Neural progenitor cell (in vitro differentiated cells): ENCODE measurements at places on chromosomes 4 and X. TPM values are rescaled to one million over a fixed set of nuclear protein-coding genes. Genes with fewer than 3 reads are reported as not detected.
A peak's percentile ranks its signal among the peaks of the same experiment; 100 is the strongest.

- no peak for DNase-seq
- peaks cover 9% of the 10 kb centered on the region for H3K4me1 ChIP-seq
- no peaks in the 10 kb centered on the region for H3K27me3 ChIP-seq
- no peaks in the 10 kb centered on the region for H3K36me3 ChIP-seq
Observed at GRCh38 chrX:132909643-132910042, 48.8 kb downstream of the HS6ST2 start.

DNA sequence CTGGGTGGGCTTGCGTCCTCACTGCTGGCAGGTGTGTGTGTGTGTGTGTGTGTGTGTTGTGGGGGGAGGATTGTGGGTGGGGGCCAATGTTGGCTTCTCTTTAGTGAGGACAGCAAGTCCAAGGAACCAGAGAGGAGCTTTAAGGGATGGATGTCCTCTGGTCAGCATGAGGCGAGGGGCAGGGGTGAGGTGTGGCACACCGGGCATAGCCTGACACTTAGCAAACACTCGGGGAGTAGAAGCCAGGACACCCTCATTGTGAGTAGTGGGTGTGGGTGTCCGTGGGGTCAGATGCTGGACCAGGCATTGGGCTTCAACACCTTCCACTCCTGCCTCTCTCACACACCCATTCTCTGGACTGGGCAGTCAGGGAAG is 2.8 kb downstream of the SORCS2 start:
- H3K4me1 ChIP-seq = peaks cover 31% of the 10 kb centered on the region
- DNase-seq = no peak
- no peak overlapping the region for H3K27ac ChIP-seq
- H3K4me3 ChIP-seq = no peak overlapping the region
- H3K27me3 ChIP-seq = peaks cover 39% of the 10 kb centered on the region

DNA sequence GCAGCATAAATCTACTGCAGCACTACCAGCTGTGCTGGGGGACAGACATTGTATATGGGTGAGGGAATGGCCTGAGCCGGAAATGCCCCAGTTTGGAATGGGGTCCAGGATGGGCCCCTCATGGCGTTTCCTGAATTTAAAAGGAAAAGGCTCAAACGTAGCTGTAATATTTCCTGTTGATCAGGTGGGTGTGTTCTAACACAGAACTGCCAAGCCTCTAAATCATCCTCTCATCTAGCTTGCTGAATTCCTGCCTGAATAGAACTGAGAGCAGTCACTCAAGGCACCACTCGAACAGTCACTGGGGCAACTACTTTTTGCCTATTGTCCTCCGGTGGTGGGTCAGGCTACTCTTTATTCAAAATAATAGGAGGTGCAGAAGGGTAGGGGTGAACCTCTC is 28.7 kb downstream of the ADH6 start:
- H3K36me3 ChIP-seq = no peaks in the 10 kb centered on the region
- no peaks in the 10 kb centered on the region for H3K4me1 ChIP-seq
- no peak overlapping the region for H3K27ac ChIP-seq
- H3K4me3 ChIP-seq = no peak overlapping the region
- H3K27me3 ChIP-seq = no peaks in the 10 kb centered on the region

DNA sequence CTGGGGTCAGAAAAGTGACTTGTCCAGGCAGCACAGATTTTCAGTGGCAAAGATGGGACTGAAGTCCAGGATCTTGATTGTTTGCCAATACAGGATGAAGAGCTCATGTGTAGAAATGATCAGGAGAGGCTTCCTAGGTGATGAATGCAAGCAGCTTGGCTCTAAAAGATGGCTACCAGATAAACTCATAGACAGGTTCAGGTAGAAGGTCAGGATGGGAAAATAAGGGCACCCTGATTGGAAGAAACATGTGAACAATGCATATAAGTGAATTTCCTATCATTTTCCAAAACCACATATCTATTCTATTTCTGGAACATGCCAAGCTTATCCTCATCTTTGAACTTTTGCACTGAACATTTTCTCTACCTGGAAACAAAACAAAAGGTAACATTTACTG is 87.7 kb downstream of the FAM13A start:
- no peak overlapping the region for H3K27ac ChIP-seq
- no peak for DNase-seq
- no peaks in the 10 kb centered on the region for H3K27me3 ChIP-seq
- H3K4me1 ChIP-seq = no peaks in the 10 kb centered on the region
- no peaks in the 10 kb centered on the region for H3K36me3 ChIP-seq

DNA sequence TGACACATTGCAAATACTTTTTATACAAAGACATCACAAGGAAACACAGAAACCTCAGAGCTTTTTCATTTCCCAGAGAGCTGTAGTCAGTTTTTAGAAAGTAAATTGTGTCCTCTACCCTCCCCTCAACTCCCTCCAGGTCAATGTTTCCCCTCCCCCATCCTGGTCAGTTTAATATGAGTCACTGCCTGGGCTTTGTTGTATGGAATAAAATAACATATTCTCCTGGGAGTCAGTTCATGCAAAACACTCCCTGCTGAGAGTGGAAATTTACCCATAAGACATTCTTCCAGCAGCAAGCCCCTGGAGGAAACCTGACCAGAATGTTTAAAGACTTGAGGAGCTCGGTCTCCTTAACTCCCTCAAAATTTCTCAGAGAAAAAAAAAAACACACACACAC is 270.1 kb upstream of the LDB2 start:
- no peaks in the 10 kb centered on the region for H3K4me1 ChIP-seq
- H3K27ac ChIP-seq = no peak overlapping the region
- no peak overlapping the region for H3K4me3 ChIP-seq
- H3K36me3 ChIP-seq = no peaks in the 10 kb centered on the region

GRCh38 chr4:184355111-184355604 is 119.2 kb downstream of the IRF2 start:
- no peaks in the 10 kb centered on the region for H3K4me1 ChIP-seq
- H3K36me3 ChIP-seq = no peaks in the 10 kb centered on the region

- H3K27me3 ChIP-seq = no peaks in the 10 kb centered on the region
- DNase-seq = no peak
- H3K36me3 ChIP-seq = no peaks in the 10 kb centered on the region
- no peak overlapping the region for H3K27ac ChIP-seq
- H3K4me1 ChIP-seq = peaks cover 8% of the 10 kb centered on the region
Observed at GRCh38 chrX:54049801-54050200, 5.5 kb upstream of the PHF8 start.

GRCh38 chr4:4519297-4519894 is 22.5 kb downstream of the STX18 start:
- no peaks in the 10 kb centered on the region for H3K36me3 ChIP-seq
- no peaks in the 10 kb centered on the region for H3K27me3 ChIP-seq
- H3K4me3 ChIP-seq = no peak overlapping the region
- DNase-seq = peak; percentile 41
- H3K27ac ChIP-seq = no peak overlapping the region

- H3K36me3 ChIP-seq = no peaks in the 10 kb centered on the region
- H3K4me1 ChIP-seq = no peaks in the 10 kb centered on the region
- H3K4me3 ChIP-seq = no peak overlapping the region
- no peak overlapping the region for H3K27ac ChIP-seq
- DNase-seq = no peak
Observed at GRCh38 chr4:152463562-152463961, 72.3 kb downstream of the FBXW7 start.

- peak overlapping the region; percentile 81 for H3K27ac ChIP-seq
- no peak overlapping the region for H3K4me3 ChIP-seq
- DNase-seq = peak; percentile 66
- H3K4me1 ChIP-seq = peaks cover 13% of the 10 kb centered on the region
Observed at GRCh38 chrX:16739574-16739973, 20.2 kb downstream of the SYAP1 start.

GRCh38 chr4:8267077-8267476 is 2.5 kb upstream of the HTRA3 start:
- DNase-seq = peak; percentile 71
- no peaks in the 10 kb centered on the region for H3K4me1 ChIP-seq
- no peak overlapping the region for H3K4me3 ChIP-seq
- H3K27ac ChIP-seq = no peak overlapping the region
- H3K27me3 ChIP-seq = peaks cover 38% of the 10 kb centered on the region
- no peaks in the 10 kb centered on the region for H3K36me3 ChIP-seq

DNA sequence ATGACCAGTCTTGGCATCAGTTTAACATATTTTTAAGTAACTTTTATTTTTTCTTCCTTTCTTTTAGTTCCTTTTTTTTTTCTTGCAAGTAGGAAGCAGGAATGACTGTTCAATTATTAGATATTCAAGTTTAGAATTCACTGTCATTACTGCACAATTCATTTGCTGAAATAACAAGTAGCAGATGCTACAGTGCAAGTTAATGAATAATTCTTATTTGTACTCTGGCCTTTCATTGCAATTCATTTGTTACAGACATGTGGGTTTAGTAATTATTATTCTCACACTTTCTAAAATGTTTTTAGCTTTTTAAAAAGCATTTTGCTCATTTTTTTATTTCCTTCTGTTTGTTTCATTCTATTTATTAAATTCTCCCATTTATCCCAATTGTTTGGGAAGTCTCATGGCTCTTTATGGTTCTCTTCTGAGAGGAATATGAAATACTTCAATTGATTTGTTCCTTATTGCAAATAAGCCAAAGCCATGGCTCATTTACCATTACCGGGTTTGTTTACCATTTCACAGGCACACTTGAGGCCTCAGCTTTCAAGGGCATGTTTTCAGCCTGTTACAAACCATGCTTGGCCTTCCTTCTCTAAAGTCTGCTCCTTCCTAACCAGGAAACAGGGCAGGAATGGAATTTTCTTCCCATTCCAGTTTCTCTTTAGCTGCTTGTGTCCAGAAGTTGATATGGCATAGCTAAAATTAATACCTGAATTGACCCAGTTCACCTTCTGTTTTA is 4.6 kb upstream of the DCAF4L1 start:
- no peak for DNase-seq
- no peaks in the 10 kb centered on the region for H3K4me1 ChIP-seq
- no peak overlapping the region for H3K27ac ChIP-seq
- no peak overlapping the region for H3K4me3 ChIP-seq
- no peaks in the 10 kb centered on the region for H3K27me3 ChIP-seq

DNA sequence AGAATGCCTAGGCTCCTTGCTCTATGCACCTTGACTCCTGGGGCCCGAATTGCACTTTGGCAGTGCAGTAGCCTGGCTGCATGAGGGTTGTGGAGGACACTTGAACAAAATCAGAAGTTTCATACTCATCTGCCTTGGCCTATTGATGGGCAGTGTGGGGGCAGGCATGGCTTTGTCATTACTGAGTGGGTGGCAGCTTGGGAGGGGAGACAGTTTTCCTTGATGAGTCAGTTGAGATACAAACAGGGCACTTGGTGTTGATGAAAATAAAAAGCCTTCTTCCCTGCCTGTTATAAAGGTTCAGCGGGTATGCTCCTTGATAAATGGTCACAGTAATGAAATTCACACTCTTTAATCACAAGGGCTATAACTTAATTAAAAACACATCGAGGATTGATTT is 126.8 kb upstream of the MAMLD1 start:
- H3K36me3 ChIP-seq = no peaks in the 10 kb centered on the region
- H3K4me1 ChIP-seq = no peaks in the 10 kb centered on the region
- H3K4me3 ChIP-seq = no peak overlapping the region
- H3K27ac ChIP-seq = no peak overlapping the region

GRCh38 chr4:10581022-10581421 is 103.5 kb downstream of the CLNK start:
- H3K4me1 ChIP-seq = no peaks in the 10 kb centered on the region
- no peak overlapping the region for H3K4me3 ChIP-seq
- no peak for DNase-seq
- no peak overlapping the region for H3K27ac ChIP-seq
- no peaks in the 10 kb centered on the region for H3K36me3 ChIP-seq

GRCh38 chrX:131257367-131257766 is 31.7 kb downstream of the IGSF1 start:
- H3K4me3 ChIP-seq = no peak overlapping the region
- DNase-seq = no peak
- no peaks in the 10 kb centered on the region for H3K36me3 ChIP-seq
- no peak overlapping the region for H3K27ac ChIP-seq
- no peaks in the 10 kb centered on the region for H3K27me3 ChIP-seq

DNA sequence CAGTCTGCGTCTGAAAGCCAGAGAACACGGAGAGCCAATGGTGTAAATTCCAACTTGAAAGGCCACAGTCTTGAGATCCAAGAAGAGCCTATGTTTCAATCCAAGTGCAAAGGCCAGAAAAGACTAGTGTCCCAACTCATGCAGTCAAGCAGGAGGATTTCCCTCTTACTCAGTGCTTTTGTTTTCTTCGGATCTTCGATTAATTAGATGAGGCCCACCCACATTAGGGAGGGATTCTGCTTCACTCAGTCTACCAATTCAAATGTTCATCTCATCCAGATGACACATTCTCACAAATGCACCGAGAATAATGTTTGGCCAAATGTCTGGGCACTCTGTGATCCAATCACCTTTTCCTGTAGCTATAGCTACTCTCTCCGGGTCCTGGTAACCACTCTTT is 91.5 kb upstream of the S100G start:
- H3K4me3 ChIP-seq = no peak overlapping the region
- no peak for DNase-seq
- no peaks in the 10 kb centered on the region for H3K4me1 ChIP-seq

DNA sequence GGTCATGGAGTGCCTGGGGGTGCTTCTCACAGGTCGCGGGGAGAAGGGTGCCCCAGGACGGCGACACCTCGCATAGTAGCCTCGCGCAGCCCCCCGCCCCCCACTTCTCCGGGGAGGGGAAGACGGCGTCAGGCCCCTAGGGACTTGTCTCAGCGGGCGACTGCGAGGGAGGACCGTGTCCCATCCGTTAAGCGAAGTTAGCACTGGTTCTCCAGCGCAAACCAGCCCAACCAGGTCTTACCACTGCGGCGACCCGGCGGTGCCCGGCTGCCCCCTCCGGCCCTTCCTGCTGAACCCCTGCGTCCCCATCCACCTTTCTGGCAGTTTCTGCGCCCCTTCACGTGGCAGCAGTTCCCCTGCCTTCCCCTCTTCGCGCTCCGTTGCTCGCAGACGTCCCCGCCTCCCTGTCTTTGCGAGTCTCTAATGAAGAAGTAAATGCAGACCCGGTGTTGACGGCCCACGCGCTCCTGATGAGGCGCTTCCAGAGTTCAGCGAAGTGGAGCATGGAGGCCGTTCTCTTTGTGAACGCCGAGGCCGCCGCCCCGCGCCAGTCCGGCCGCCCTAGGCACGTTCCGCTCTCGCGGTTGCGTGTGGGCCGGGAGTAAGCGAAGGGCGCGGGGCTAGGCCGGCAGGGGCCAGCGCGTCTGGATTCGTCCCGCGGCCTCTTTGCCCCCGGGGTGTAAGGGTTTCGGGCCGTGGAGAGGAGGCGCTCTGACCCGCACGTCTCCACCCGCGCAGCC is 3.0 kb downstream of the SLIT2 start:
- DNase-seq = peak; percentile 75
- H3K27me3 ChIP-seq = peaks cover 89% of the 10 kb centered on the region
- H3K27ac ChIP-seq = no peak overlapping the region
- H3K4me1 ChIP-seq = peaks cover 13% of the 10 kb centered on the region
- H3K4me3 ChIP-seq = peak overlapping the region; percentile 81
- no peaks in the 10 kb centered on the region for H3K36me3 ChIP-seq

- H3K27me3 ChIP-seq = no peaks in the 10 kb centered on the region
- H3K36me3 ChIP-seq = no peaks in the 10 kb centered on the region
- H3K4me1 ChIP-seq = no peaks in the 10 kb centered on the region
- H3K27ac ChIP-seq = no peak within 1 kb of the TSS
Observed at GRCh38 chr4:76023389-76023788, at the start of gene CXCL10. TSS of gene CXCL10 (minus strand) at chr4:76023497. CDS start at chr4:76023431, 66 bp downstream.

Gene LDB2
- 13.2 and 24.3 TPM in 2 replicates for total RNA-seq

Gene GBA3
- total RNA-seq = not detected in 2 replicates

Gene SHROOM2
- total RNA-seq = 9.1 and 11.8 TPM in 2 replicates

Gene SPANXA2
- total RNA-seq = not detected in 2 replicates
